ENCODE measurements at places on chromosomes 4 and X.
A peak's percentile ranks its signal among the peaks of the same experiment; 100 is the strongest.

GRCh38 chr4:159097785-159098184, 5.1 kb upstream of the RAPGEF2 start:
- no peak for DNase-seq

DNA sequence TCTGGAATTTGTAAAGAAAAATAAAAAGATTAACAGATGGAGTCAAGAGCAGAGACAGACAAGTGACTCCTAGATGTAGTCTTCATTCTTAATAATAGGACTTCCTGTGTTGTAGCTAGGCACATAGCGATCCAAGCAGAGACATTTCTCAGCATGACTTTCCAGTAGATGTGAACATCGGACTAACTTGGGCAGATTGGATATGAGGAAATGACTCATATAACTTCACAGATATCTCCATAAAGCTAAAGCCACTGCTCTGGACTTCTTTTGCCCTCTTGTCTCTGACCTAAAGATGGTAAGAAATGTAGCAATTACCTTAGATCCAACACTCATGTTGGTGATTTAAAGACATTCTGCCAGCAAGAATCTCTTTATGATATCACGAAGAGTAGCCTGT, 131.7 kb downstream of the EPHA5 start:
- no peak for DNase-seq

DNA sequence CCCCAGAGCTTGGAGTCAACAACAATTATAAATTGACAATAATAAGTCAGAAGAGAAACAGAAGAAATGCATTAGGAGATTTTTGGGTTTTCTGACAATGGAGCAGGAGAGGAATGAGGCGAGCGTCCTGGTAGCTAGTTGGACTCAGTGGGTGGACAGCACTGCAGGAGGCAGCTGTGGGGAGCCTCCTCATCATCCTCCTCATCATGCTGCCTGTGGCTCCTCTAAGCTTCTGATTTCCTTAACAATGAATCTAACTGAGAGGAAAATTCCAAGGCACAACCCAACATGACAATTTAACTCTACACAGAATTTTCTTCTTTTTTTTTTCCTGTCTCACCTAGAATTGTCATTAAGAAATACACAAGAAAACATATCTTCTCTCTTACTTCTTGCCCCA, 357.1 kb upstream of the NOCT start:
- no peak for DNase-seq

GRCh38 chrX:123060986-123061385, 123.1 kb upstream of the GRIA3 start:
- no peak for DNase-seq

- no peak for DNase-seq
Observed at GRCh38 chrX:9019151-9019550, 14.8 kb downstream of the FAM9B start.

GRCh38 chrX:6131287-6131686, 97.4 kb downstream of the NLGN4X start:
- no peak for DNase-seq

DNA sequence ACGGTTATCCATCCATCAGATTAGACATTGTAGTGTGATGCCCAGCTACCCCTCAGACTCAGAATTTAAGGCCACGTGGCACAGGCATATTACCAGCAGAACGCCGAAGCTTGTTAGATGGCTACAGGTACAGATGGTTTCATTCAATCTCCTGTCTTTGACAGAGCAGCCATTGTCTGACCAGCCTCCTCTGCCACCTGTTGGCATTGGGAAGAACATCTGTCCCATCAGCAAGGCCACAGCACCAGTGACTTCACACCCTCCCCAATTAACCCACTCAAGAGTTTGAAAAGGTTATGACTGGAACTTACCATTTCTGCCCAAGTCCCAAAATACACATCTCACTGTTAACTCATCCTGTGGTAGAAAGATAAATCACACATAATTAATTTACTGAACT, 22.0 kb upstream of the PHKA2 start:
- peak; percentile 1 for DNase-seq

- DNase-seq: no peak
Observed at GRCh38 chrX:56557376-56557929, 6.0 kb upstream of the UBQLN2 start.

DNA sequence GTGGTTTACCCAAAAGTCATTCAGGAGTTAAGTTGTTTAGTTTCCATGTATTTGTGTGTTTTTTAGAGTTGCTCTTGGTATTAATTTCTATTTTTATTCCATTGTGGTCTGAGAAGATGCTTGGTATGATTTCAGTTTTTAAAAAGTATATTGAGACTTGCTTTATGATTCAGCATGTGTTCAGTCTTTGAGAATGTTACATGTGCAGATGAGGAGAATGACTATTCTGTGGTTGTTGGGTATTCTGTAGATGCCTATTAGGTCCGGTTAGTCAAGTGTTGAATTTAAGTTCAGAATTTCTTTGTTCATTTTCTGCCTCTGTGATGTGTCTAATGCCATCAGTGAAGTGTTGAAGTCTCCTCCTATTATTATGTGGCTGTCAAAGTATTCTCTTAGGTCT, 249.4 kb downstream of the ARHGAP10 start:
- DNase-seq: no peak

GRCh38 chrX:40331762-40332161, 234.0 kb upstream of the BCOR start:
- DNase-seq: peak; percentile 24

GRCh38 chrX:107440187-107440586, 9.3 kb upstream of the FRMPD3 start:
- DNase-seq: no peak

- DNase-seq: no peak
Observed at GRCh38 chrX:54248309-54248708, 65.3 kb upstream of the FAM120C start.

DNA sequence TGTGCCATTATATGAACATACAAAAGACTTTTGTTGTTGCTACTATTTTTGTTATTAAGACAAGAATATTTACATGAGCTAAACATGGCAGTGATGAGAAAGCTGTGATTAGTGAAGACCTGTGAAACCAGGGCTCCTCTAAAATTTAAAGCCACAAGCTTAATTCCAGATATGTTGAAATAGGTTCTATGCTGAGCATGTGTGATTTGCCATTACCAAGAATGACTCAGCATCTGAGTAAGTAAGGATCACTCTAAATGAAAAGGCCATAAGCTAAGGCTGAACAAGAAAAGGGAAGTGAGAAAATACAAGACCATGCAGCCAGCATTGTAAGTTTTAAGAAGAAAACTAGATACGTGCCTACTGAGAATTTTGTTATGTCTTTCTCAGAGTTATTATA, 75.9 kb upstream of the CAMK2D start:
- DNase-seq: peak; percentile 92

DNA sequence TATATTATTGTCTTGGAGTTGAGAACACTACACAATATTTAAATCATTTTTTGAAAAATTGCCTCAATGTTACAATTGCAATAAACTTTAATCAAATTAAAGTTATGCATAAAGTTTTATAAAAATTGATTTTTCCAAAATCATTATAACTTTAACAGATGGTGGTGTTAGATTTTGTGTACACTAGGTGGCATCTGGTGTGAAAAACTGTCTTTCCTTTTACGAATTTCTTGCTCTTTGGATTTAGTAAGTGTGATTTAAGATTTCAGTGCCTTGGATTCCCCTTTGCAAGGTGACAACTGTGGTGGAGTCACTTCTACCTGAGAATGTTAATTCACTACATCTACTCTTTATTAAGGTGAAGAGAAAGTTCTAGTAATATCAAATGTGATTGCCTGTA, 91.6 kb downstream of the AREG start:
- no peak for DNase-seq

DNA sequence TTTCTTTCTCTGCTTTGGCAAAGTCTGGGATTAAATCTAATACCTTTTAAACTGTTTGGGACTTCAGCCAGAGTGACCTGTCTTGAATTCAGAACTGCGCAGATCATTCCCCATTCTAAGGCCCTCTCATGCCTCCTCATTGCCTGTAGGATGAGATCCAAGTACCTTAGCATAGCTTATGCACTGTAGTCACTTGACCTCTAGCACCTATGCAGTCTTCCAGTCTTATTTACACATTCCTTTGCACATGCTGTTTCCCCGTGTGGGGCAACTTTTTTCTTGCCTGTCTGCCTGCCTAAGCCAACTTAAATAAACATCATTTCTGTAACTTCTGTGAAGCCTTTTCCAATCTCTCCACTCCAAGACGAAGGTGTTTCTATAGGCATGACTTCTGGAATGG, 68.4 kb downstream of the AR start:
- DNase-seq: no peak

DNA sequence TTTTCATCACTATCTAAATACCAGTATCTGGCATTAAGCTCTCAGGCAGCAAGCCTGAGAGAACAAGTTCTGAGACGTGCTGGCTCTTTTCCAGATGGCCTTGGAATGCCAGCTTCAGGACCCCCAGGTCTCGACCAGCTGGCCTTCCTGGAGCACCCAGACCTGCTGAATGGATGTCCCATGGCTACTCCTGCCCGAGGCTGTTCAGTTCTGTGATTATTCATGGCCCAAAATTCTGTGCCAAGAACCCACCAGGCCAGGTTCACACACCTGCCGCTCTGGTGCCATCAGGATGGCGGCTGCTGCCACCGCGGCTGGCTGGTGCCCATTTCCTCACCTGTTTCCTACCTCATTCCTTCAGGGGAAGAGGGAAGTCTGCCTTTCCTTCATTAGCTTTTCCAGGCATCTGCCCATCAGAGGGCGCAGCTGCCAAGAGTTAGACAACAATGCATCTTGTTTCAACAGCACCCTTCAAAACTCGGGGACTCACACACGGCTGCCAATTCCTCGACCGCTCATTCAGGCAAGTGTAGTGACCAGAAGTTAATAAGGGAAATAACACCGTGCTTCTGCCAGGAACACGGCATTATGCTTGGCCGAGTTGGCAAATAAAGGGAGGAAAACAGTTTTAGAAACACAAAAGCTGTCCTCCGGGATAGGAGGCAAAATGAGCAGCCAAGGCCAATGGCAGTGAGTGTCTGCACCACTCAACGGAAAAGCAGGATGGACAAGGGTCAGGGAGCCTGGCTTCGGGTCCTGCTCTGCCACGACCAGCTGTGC, 173.8 kb downstream of the NSUN7 start:
- no peak for DNase-seq

DNA sequence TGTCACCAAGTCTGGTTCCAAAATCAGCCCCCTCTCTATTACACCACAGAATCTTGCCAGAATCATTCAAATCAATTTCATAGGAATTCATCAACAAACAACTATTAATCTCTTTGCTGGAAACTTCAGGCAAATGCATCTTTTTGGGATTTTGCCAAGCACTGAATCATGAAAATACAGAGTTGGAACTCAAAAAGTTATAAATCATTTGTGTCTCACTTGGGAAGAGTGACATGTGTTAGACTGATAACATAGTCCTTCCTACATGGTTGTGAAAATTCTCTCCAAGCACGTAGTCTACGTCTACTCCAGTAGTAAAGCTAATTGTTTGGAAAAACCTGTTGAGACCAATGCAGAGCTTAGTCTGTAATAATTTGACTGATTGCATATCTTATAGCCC, 19.0 kb downstream of the CXCL8 start:
- no peak for DNase-seq
